Ovary (tissue), 10 donors: ENCODE measurements at places on chromosomes 7 and 10. TPM values are rescaled to one million over a fixed set of nuclear protein-coding genes. Genes with fewer than 3 reads are reported as not detected.

DNA sequence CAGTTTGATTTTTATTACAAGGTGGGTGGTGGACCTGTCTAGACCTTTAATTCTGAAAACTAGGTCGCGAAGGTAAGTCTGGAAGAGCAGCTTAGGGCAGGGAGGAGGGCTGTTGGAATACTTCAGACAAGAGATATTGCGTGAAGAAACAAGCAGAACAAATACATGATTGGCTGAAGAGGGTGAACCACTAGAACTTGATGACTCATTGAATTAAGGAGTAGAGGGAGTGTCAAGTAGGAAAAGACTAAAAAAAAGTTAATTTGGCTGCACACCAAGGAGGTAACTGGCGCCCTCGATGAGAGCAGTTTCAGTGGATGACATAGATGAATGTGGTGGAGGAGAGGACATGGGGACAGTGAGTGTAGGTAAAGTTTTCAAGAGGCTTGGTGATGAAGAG lies 41.3 kb downstream of the WNT2 start:
- H3K27me3 ChIP-seq, result no peaks in the 10 kb centered on the region
- H3K36me3 ChIP-seq, result no peaks in the 10 kb centered on the region
- no peaks in the 10 kb centered on the region for H3K4me1 ChIP-seq

DNA sequence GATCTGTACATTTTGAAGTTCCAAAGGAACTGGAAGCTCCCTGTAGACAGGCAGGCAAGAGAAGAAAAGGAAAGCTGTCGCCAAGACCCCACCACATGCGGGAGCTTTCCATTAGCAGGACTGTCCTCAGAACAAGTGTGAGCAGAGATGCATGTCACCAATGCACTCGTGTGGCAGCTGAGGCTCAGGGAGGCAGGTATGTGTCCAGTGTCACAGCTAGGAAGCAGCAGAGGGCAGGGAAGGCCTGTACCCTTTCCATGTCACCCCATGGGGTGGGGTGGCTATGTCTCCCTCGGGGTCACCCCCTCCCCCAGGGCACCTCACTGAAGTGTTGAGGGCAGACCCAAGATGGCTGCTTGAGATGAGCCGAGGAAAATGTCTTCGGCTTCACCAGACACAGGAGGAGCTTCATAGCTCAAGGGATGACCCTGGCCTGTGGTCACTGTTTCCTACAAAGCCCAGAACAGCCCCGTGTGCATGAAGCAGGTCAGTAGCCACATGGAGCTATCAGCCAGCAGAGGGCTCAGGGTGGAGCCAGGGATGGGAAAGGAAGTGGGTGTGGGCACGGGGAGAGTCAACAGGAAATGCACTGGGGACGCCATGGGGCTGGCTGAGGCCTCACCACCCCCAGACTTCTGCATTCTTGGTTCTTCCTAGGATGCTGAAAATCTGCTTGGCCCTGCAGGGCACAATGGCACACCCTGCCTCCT lies 96.6 kb downstream of the FAM53B start:
- peak overlapping the region; percentile 54 for H3K27ac ChIP-seq
- H3K27me3 ChIP-seq, result no peaks in the 10 kb centered on the region
- H3K36me3 ChIP-seq, result no peaks in the 10 kb centered on the region
- peaks cover 42% of the 10 kb centered on the region for H3K4me1 ChIP-seq
- H3K4me3 ChIP-seq, result no peak overlapping the region

The FRAT2 gene
- 7.7 TPM for total RNA-seq

The ACSL5 gene
- 34.2 TPM for total RNA-seq

The SP8 gene
- not detected for total RNA-seq

The MEIG1 gene
- not detected for total RNA-seq

The TBC1D12 gene
- total RNA-seq, result 10.0 TPM
